ENCODE measurements at places on chromosomes 13 and 19.

DNA sequence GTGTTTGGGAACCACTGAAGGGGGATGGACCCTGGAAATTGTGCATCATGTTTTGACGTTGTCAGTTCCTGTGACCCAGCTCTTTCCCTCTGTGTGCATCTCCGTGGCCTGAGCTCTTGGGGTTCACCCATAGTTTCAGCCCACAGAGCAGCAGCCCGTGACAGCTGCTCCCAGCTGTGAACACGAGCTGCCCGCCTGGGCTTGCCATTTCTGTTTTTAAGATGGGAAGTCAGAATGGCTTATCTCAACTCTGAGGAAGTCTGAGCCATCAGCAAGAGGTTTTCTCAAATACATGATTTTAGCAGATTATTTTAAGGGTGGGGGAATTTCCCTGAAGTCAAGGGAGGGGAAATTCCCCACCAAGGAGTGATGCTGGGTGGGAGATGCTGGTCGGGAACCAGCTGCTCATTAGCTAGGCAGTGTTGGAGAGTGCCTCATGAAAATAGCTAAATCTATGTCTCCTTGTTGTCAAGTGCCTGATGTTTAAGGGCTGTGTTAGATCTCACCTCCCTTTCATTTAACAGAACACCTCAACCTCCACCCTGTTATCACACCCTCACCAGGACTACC is 34.8 kb upstream of the C1QTNF9 start:
- no peak for DNase-seq

- DNase-seq = no peak
Observed at GRCh38 chr19:57974434-57974833, at the start of gene C19orf18. C19orf18 (minus strand) TSS chr19:57974534; CDS start chr19:57974432, 102 bp downstream.

GRCh38 chr19:13228561-13228960 is 78.3 kb downstream of the IER2 start:
- no peak for DNase-seq

DNA sequence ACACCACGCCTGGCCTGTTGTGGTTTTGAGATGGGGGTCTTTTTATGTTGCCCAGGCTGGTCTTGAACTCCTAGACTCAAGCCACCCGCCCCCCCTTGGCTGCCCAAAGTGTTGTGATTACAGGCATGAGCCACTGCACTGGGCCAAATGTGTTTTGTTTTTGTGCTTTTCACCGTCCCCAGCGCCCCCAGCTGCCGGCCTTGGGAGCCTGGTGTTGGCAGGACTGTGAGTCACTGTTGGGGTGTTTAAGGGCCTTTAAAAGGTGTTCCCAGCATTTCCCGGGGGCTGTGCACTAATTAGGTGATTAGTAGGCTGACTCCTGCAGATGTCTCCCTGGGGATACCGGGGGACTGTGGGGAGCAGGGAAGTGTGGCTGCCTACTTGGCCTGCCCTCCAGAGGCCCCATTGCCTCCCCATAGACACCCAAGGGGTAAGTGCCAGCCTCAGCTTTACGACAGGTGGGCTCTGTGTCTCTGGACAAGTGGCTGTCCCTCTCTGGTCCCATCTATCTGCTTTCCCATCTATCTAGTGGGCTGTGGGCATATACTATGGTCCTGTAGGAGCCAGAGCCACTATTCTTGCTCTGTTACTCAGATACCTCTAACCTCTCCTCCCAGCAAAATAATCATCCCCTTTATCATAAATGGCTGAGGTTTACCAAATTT is 11.8 kb upstream of the TLE5 start:
- no peak for DNase-seq

- no peak for DNase-seq
Observed at GRCh38 chr13:44380404-44381165, 7.0 kb downstream of the SERP2 start.

DNA sequence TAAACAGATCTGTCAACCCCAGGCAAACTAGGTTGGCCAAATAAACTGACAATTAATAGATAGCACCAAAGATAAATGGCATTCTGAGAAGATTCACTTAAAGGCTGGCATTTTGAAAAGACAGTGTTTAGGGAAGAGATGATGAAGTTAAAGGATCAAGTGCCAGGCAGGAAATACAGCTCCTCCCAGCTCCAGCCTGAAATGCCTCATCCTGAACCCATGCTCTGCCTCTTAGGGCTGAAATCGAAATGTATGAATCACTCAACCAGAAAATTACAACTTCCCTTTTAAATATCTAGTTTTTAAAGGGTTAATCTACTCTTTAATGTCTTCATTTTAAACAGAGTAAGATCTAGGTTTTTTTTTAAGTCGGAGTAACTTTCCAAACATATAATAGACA is 171.2 kb upstream of the UBL3 start:
- no peak for DNase-seq

DNA sequence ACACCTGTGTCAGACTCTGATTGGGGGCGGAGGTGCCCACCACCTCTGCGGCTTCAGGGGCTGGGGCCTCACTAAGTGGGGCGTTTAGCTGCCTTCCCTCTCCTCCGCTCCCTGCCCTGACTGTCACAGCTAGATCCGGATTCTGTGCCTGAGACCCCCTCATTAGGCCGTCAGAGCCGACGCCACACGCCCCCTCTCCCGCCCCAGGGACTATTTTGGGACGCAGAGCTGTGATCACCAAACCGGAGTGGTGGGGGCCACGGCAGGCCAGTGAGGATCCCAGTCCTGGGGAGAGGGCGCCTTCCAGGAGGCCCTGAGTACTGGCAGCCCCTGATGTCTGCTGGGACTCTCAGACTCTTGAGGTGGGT is 762 bp downstream of the KANK3 start:
- no peak for DNase-seq

DNA sequence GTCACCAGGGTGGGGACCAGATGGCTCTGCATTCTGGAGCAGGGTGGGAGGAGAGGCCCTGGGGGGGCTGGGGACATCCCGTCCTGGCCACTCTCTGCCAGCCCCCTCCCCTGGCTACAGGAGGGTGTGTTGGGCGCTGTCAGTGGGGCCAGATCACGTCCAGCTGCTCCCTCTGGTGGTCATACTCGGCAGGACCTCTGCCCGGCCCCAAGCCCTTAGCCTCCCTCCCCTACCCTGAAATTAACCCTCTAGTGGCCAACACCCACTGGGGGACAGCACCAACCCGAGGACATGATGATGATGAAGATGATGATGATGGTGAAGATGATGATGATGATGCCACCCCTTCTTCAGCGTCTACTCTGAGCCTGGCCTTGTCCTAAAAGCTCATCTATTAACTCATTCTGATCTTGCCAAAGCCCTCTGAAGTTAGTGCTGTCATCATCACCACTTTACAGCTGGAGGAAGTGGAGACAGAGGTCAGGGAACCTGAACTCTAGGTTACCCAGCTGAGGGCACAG is 590 bp upstream of the LGI4 start:
- DNase-seq = peak; percentile 21

GRCh38 chr13:79439275-79439674 is 33.2 kb upstream of the RBM26 start:
- DNase-seq = no peak

- DNase-seq = no peak
Observed at GRCh38 chr19:46481947-46482346, 10.6 kb upstream of the PNMA8A start.

- no peak for DNase-seq
Observed at GRCh38 chr13:113005076-113005865, 36.3 kb downstream of the MCF2L start.

GRCh38 chr13:109416001-109416400 is 370.4 kb downstream of the IRS2 start:
- DNase-seq = no peak

- no peak for DNase-seq
Observed at GRCh38 chr19:38321646-38322196, 2.1 kb downstream of the KCNK6 start.

DNA sequence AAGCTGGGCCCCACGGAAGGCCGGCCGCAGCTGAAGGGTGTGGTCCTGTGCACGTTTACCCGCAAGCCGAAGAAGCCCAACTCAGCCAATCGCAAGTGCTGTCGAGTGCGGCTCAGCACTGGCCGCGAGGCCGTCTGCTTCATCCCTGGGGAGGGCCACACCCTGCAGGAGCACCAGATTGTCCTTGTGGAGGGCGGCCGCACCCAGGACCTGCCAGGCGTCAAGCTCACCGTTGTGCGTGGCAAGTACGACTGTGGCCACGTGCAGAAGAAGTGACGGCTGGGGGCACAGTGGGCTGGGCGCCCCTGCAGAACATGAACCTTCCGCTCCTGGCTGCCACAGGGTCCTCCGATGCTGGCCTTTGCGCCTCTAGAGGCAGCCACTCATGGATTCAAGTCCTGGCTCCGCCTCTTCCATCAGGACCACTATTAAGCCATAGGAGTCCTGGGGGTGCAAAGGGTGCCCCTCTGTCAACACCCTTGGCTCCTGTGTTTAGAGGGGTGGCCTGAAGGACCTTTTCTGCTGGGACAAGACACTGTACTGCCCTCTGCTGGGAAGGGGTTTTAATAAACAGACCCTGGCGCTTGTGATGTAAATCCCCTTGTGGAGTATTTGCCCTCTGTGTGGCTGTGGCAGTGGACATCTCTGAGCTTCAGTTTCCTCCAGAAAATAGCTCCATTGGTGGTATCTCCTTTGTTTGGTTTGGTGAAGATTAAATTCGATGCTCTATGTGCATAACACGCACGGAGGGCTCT is 1.9 kb downstream of the MRPS12 start:
- DNase-seq = no peak

- no peak for DNase-seq
Observed at GRCh38 chr19:17671906-17672305, 16.2 kb downstream of the UNC13A start.

- DNase-seq = no peak
Observed at GRCh38 chr19:45824041-45824471, 8.9 kb upstream of the RSPH6A start.

DNA sequence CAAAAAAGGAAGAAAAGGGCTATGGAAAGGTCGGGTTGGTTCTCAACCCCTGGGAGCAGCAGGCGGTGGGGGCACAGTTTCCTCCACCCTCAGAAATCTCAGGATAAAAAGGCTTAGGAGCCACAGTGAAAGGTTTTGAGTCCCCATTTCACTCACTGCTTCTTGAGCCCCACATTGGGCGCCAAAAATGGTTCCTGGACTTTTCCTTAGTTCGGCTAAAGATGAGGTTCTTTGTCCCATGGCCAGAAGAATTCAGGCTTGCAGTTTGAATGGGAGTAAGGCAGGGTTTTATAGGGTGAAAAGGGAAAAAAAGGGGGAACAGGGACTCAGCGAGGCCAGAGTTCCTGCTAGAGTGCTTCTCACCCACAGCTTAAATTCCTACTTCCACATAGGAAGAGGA is 179.5 kb downstream of the GGACT start:
- no peak for DNase-seq

DNA sequence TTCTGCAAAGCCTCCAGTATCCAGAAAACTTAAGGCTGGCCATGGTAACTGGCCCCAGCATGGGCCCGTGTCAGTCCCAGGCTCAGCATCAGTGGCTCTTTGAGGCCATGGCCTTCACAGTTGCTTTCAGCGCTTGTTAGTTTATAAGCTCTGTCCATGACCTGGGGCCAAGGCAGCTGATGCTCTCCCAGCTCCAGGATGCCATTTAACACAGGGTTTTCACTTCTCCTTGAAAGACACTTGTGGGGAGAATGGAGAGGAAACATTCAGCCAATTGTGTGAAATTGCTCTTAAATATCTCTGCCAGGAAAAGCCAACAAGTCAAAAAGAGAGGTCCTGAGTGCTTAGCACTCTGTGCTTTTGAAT is 321.3 kb downstream of the FOXO1 start:
- DNase-seq = no peak

DNA sequence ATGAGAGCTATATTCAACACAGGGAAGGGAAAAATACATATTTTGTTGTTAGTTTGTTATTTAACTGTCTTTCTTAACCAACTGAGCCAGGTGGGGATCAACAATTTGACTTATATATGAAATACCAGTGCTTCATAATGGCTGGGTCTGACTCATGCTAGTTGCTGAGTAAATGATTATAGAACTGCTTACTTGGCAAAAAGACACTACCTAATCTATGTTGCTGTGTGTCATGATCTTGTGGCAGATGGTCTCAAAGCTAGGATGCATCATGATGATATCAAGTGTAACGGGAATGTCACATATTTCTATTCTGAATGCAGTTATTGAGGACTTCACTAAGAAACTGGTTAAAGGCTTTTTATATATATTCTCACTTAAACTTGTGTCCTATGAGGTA is 727.4 kb upstream of the SLITRK1 start:
- DNase-seq = no peak

GRCh38 chr13:50678464-50679162 is 164.9 kb downstream of the DLEU7 start:
- no peak for DNase-seq

DNA sequence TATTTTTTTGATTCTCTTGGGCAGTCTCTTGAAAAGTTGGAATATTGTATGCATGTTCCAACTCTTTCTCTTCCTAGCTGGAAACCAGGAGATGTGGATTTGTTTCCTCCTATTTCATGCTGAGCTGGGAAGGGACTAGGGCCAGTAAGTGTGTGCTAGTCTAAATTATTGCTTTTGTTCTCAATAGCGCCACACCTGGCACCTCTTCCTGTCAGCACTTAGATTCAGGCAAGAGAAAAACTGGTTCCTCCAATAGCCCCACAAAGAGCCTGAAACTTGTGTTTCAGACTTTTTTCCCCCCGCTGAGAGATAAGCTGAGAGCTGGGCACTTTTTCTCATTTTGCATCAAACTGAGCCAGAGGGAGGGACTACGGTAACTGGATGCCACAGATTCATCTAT is 353.4 kb downstream of the OLFM4 start:
- DNase-seq = peak; percentile 29

- no peak for DNase-seq
Observed at GRCh38 chr13:29510651-29511084, 84.8 kb downstream of the SLC7A1 start.

- DNase-seq = no peak
Observed at GRCh38 chr13:30985637-30986205, 53.3 kb downstream of the TEX26 start.

GRCh38 chr19:852136-853013 is at the start of gene ELANE:
ELANE (plus strand) TSS chr19:852303; CDS start chr19:852329, 26 bp downstream.
- no peak for DNase-seq

GRCh38 chr13:113761136-113761535 is 2.1 kb downstream of the TMEM255B start:
- no peak for DNase-seq

DNA sequence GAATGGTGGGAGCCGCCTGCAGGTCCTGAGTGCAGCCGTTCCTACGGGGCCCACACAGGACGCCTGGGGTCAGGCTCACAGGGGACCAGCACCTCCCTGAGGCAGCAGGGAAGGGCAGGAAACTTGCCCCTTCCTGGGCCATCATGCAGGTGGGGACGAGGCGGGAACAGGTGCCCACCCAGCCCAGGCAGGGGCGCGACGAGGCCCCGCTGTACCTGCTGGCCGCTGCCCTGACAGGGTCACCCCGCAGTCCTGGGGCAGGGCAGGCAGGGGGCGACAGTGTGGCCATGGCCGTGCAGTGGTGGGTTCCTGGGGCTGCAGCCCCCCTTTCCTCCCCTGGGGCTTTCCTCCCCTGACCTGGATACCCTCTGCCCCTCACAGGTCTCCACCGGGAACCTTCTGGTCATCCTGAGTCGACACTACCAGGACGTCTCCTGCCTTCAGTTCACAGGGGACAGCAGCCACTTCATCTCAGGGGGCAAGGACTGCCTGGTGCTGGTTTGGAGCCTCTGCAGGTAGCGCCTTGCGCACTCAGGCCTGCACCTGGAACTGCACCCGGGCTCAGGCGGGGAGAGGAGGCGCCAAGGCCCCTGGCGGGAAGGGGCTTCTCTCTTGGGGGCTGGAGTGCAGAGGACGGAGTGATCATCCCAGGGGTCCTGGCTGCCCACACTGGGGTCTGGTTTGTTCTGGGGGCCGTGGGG is 5.4 kb downstream of the WDR18 start:
- DNase-seq = no peak

GRCh38 chr19:15550929-15551292 is 42.6 kb downstream of the CYP4F22 start:
- peak; percentile 2 for DNase-seq

GRCh38 chr13:97067017-97067895 is 73.0 kb upstream of the OXGR1 start:
- DNase-seq = no peak
